Forelimb muscle (tissue), 1 donor: ENCODE measurements at places on chromosomes 5 and 9. TPM values are rescaled to one million over a fixed set of nuclear protein-coding genes. Genes with fewer than 3 reads are reported as not detected.

Gene SPATA31A3
- polyA plus RNA-seq: not detected

DNA sequence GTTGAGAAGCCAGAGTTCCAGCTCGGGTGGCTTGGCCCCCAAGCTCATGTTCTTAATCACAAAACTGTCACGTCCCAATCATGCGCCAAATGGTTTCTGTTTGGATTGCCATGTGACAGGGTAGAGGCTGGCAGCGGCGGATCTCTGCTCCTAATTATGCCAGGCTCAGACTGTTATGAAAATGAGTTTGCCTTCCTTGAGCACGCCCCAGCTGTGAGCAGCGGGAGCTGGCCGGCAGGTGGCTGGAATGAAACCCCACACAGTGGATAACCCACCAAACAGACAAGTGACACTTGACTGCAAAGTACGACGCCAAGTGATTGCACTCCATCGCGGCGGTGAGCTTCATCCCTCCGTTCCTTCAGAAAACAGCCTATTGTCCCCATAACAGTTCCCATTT, 75.4 kb downstream of the CFAP77 start:
- no peak for DNase-seq

DNA sequence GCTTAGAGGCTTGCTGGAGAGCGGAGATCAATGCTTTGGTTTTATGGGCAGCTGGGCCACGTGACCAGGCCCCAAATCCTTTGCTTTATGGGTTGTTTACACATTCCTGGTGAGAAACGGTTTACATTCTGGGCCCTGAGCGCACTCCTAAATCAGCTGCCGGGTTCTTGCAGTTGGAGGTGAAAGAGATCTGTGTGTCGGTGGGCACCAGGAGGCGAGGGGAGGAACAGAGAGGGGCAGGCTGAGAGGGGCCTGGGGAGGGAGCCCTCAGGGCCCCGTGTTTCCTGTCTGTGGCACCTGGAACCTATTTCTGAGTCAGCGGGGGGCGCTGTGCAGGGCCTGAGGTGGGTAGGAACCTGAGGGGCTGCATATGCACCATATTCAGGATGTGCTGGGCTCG, 63.5 kb upstream of the HAND1 start:
- DNase-seq: no peak

Gene KIAA0825
- 2.2 TPM for polyA plus RNA-seq

Gene NUTM2G
- polyA plus RNA-seq: 0.82 TPM

Gene MSH3
- polyA plus RNA-seq: 12.6 TPM

GRCh38 chr5:102771435-102771834, 16.3 kb downstream of the PAM start:
- no peak for DNase-seq

Gene INSL4
- not detected for polyA plus RNA-seq

Gene CBY3
- polyA plus RNA-seq: 0.37 TPM

DNA sequence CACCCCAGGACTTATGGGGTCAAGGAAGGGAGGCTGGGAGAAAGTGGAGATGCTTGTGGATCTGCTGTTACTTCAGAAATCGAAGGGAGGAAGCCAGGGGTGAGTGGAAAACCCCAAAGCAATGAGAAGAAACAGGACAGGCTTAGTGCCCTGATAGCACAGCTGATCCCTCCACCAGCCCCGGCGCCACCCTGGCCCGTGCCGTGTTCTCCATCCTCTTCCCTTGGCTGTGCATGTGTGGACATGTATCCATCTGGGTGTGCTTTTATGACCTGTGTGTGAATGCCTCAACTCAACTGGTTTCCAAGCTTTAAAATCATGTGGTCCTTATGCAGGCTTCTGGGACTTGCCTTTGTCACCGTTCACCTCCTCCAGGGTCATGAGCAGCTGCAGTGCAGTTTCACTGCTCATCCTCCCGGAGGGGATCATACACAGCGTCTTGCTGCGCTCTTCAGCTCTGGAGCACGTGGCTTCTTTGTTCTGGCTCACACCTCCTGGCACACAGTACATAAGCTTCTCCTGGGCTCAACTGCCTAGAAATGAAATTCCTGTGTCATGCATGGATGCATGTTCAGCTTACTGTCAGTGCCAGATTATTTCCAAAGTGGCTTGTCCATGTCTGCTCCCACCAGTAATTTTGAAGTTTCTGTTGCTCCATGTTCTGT, 58.2 kb downstream of the IPPK start:
- no peak for DNase-seq
